CD4-positive, CD25-positive, alpha-beta regulatory T cell (primary cell): ENCODE measurements at places on chromosomes 3 and 15. TPM values are rescaled to one million over a fixed set of nuclear protein-coding genes. Genes with fewer than 3 reads are reported as not detected.
A peak's percentile ranks its signal among the peaks of the same experiment; 100 is the strongest.

BOC gene
- not detected for total RNA-seq

UCN2 gene
- total RNA-seq, result not detected

DAG1 gene
- 15.7 TPM for total RNA-seq

HEXA gene
- total RNA-seq, result 88.1 TPM

ACSBG1 gene
- 0.25 TPM for total RNA-seq

LRRC58 gene
- total RNA-seq, result 15.8 TPM

MKRN2OS gene
- not detected for total RNA-seq

FANCD2OS gene
- total RNA-seq, result not detected

CD80 gene
- total RNA-seq, result 24.2 TPM

DNA sequence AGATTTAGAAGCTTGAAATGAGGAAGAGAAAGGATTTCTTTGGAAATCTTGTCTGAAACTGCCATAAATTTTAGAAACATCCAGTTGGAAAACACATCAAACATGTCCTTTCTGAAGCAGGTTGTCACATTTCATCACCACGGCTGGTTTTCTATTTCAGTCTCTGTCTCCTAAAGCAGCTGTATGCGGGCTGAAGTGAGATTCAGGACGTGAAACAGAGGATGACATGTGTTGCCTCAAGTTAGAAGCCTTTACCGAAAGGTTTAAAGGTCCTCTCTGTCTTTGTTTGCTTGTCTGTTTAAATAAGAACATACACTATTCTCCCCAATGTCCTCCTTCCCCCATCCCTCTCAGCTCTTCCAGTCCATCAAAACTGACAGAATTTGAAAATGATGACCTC is 141.9 kb downstream of the SQOR start:
- DNase-seq, result no peak

DNA sequence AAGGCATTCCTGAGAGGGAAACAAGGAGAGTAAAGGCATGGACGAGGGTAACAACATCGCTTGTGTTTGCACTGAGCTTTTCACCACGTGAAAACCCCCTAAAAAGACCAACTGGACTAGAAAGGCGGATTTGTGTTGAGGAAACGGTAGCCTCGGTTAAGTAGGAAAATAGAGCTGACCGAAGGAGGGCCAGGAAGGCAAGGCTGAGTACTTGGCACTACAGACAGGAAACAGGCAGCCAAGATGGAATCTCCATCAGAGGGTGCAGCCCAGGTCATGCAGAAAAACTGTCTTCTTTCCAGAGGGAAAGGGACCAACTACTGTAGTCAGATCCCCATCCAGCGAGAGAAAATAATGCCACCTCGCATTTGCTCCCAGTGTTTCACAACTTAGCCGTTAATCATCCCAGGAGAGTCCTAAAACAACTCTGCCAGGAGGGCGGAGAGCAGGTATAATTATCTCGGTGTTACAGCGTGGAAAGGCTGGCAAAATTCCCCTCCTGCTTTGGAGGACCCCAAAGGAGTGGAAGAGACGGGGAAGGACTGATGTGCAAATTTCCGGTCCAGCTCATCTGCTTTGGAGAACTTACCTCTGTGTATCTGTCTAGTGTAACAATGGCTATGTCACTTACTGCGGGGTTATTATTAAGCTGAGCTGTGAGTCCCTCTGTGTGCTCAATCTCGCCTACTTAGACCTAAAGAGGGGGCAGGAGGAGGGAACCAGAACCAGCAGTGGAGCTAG is 77.2 kb downstream of the MYO1E start:
- no peak for DNase-seq

DNA sequence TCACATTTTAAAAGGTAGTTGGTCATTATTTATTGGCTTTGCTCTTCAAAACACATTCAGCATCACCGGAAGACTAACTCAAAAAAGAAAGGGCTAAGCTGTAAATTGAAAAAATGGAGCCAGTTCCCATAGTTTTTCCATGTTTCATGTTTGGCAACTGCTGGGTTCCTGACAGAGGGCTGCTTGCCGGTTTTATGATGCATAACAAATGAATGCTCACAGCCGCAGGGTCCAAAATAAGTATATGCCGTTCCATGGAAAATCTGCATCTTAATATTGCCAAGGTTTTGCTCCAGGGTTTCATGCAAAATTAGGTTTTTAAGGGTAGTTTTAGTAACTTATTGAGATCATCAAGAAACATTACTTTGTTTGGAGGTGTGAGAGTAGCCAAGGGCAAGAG is 15.8 kb downstream of the SLC12A1 start:
- DNase-seq, result no peak

DNA sequence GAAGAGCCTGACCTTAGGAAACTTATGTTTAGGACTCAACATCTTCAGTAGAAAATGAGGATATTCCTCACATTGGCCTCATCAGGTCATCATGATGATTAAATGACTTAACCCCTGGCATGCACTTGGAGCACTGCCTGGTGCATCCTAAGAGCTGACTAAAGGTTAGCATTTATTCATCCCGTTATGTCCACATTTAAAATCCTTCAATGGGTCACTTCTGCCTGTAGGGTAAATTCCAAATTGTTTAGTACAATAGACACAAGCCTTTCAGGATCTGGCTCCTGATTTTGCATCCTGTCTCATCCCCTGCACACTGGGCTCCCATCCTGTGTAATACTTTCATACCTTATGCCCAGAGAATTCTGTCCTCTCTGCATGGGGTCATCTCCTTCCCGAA is 195.2 kb upstream of the MCTP2 start:
- DNase-seq, result no peak

GRCh38 chr15:34266751-34267150 is 41.9 kb downstream of the EMC4 start:
- DNase-seq, result no peak

DNA sequence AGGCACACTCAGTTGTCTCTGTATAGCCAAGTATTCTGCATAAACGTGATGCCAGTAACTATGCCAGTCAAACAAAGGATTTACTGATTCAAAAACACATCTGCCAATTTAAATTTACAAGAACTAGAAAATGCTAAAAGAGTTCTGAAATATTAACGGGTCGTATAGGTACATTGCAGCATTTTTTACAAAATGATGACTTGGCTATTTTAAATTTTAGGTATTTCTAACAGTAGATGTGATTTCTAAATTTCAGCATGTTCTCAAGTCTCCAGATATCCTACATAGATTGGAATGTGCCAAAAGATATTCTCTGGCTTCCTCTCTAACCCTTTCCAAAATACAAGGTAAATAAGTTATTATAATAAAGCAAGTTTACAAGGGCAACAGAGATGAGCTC is 60.3 kb downstream of the MORC1 start:
- no peak for DNase-seq

DNA sequence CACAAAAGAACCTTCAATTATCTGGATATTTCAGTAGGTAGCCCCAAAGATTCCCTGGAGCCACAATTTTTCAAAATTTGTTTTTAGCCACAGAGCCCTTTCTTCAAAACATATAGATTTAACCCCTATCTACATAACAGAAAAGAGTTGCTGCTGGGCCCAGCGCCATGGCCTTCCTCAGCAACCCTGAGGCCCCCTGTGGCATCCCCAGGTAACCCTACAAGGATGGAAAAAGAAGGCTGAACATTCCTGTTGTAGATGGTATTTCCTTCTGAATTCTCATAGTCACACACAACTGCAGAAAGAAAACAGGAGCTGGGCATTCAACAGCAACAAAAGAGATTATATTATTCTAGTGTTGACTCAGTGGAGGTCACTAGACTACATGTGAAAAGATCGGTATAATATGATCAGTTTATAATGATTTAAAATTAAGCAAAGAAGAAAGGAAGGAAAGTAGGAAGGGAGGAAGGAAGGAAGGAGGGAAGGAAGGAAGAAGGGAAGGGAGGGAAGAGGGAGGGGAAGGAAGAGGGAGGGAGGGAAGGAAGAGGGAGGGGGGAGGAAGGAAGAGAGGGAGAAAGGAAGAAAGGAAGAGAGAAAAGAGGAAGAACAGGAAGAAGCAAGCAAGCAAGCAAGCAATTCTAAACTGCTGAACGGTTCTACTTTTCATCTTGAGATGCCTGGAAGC is 342.5 kb upstream of the NR2F2 start:
- no peak for DNase-seq

DNA sequence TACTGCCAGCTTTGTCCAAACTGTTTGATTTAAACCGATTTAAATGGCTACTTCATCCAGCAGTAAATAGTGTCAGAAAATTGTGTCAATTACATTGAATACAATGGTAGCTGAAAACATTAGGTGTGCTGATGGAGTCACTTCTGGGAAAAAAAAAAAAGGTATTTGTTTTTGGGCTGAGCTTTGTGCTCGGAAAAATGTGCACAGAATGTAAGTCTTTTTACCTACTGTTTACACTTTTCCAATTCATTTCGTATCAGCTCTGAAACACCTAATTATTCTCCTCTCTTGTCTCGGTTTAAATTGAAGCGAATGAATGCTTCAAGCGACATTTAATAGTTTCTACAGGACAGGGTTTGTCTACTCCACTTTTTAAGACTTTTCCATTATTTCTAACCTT is 1078.4 kb downstream of the ROBO1 start:
- no peak for DNase-seq

- no peak for DNase-seq
Observed at GRCh38 chr3:155031186-155031585, 48.9 kb upstream of the MME start.

- DNase-seq, result no peak
Observed at GRCh38 chr15:22799902-22800301, 13.5 kb downstream of the NIPA1 start.

- DNase-seq, result no peak
Observed at GRCh38 chr3:122217901-122218300, 34.4 kb downstream of the CASR start.

- DNase-seq, result no peak
Observed at GRCh38 chr3:46270474-46270873, 28.2 kb downstream of the CCR3 start.

DNA sequence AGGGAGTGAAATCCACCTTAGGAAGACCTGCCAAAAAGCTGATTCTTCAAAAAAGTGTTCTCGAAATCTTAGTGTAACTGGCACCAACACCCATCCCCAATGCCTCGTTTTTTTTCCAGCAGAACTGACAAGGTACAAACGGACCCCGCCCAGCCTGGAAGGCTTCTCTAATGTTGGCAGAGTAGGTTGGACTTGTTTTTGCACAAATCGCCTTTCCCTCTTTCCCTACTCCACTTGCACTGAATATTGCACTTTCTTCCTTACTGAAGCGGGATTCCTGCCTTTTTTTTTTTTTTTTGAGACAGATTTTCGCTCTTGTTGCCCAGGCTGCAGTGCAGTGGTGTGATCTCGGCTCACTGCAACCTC is 544 bp upstream of the TIMMDC1 start:
- DNase-seq, result no peak

GRCh38 chr3:176514297-176514696 is 683.0 kb downstream of the TBL1XR1 start:
- DNase-seq, result no peak

DNA sequence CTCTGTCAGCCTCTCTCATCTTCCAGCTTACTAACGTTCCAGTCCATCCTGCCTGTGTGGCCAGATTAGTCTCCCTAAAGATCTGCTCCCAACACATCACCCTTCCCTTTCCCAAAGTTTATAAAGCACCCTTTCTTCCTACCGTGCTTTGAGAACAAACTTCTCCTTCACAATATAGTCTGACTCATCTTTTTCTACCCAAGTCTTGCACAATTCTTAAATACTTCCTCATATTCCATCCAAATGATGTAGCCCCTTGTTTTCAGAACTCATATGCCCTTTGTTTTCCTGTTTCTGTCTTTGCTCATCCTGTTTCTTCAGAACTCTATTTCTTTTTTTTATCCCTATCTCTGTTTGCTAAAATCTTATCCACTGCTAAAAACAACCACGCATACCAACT is 326.8 kb downstream of the MFSD1 start:
- DNase-seq, result no peak

GRCh38 chr3:40312661-40313226 is 3.2 kb downstream of the EIF1B start:
- no peak for DNase-seq

DNA sequence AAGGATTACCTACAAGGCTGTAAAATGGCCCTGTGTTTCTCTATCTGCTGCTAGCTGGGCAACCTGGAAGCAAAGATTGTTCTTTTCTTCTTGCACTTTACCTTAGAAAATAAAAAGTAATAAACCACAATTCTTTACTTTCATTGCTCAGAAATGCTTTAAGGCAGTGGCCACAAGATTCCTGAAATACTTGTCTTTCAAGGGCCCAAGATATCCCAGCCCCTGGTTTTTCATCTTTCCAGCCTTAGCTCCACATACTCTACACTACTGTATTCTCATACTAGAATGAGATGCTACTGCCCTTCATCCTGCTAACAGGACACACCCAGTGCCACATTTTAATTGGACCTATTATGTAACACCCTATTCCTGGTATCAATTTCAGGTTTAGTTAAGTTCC is 78.9 kb downstream of the GTF2E1 start:
- no peak for DNase-seq

DNA sequence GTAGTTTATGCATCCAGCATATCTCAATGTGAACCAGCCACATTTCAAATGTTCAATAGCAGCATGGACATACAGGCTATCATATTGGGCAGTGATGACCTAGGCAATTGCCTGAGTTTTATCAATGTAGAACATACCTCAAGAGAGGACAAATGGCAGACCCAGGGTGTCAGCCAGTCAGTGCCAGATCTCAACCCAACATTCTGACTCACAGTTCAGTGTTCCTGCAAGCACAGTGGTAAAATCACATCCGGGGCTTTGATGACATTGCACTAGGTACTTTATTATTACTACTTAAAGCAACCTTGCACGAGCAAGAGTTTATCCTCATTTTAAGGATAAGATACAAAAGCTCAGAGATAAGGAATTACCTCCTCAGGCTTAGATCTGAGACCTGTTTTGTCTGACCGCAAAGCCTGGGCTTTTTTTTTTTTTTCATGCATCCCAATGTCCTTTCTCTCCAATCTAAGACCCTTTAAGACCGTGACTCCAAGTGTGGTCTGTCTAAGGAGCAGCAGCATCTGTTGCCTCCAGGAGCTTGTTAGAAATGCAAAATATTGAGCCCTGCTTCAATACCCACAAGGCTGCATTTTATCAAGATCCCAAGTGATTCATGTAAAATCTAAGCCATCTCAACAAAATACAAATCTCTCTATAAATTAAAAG is 60.1 kb downstream of the SLC12A1 start:
- no peak for DNase-seq

DNA sequence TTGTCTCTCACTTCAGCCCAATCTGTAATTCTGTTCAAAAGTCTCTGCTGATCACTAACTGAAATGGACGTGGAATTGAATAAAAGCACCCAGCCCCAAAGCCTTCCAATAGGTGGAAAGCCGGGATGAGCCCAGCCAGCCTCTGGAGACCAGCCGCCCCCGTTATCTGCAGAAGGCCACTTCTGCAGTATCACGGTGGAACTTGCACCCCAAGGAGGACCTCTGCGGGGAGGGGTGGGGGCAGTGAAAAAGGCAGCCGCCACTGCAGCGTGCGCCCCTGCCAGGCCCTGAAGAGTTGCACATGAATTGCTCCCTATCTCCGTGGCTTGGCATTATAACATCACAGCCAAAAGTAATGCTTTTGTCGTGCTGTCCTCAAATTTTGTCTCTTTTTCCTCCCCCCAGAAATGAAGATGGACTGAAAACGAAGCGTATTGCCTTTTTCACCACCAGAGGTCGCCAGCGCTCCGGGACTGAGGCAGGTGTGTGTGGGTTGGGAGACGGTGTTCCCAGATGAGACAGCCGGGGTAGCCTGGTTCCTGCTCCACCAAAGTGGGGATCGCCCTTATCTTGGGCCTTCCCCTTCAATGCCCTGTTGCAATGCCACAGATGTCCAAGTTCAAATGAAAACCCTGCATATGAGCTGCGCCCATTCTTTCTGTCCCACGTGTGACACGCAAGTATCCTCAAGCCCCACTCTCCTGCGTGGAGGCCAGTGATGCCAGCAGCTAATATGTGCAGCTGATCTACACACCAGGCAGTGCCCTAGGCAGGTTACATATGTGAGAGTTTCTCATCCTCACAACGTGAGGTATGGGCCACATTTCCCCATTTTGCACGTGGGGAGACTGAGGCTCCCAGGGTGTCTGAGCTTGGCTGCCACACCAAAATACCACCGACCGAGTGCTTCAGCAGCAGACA is 96.0 kb downstream of the LRRK1 start:
- peak; percentile 58 for DNase-seq
